Immature natural killer cell (primary cell): ENCODE measurements at places on chromosomes 16 and 17.
A peak's percentile ranks its signal among the peaks of the same experiment; 100 is the strongest.

GRCh38 chr16:83797013-83797412, 10.8 kb upstream of the HSBP1 start:
- DNase-seq: no peak

- DNase-seq: peak; percentile 65
Measured at GRCh38 chr17:4440690-4441686, 7.2 kb downstream of the SPNS3 start.

DNA sequence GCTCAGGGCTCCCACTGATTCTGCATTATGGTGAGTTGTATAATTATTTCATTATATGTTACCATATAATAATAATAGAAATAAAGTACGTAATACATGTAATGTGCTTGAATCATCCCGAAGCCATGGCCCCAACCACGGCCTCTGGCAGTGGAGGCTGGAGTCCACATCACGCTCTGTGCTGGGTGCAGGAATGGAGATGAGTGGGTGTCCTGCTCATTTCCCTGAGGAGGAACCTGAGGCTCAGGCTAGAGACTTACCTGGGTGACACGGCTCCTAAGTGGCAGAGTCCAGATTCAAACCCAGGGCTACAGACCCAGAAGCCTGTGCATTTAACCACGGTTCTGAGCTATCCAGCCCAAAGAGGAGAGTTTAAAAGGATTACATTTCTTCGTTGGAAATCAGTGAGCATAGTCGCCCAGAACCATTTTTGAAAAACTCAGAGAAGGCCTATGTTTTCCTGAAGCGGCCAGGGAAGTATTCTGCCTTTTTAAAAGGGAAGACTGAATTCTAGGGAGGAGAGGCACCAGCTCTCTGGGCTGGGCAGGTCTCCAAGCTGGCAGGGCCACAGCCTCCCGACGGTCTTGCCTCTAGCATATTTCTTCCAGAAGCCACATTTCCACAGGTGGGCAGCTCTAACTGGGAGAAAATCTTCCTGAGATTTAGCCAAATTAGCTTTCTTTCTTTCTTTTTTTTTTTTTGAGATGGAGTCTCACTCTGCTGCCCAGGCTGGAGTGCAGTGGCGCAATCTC, 6.7 kb downstream of the IL4R start:
- DNase-seq: no peak

DNA sequence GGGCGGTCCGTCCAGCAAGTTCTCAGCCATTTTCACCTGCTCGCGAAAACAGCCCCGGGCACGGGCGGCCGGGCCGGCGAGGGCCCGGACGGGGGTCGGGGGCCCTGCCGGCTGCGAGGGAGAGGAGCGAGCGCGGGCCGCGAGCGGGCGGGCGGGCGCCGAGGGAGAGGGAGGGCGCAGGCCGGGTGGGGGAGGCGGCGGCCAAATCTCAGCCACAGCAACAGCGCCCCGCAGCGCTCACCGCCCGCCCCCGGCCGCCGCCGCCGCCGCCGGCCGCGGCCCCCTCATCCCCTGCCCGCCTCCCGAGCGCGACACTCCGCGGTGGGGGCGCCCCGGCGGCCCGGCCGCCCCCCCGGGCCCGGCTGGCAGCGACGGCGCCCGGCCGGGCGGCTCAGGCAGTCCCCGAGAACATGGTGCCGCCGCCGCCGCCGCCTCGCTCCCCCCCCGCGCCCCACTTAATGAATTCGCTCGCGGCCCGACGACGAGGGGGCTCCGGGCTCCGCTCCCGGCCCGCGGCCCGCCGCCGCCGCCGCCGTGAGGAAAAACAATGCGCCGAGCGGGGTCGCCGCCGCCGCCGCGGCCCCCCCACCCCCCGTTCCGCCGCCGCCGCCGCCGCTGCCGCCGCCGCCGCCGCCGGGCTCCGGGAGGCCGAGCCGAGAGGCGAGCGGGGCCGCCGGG, 487 bp downstream of the CREBBP start:
- peak; percentile 71 for DNase-seq

- DNase-seq: no peak
Measured at GRCh38 chr17:71902894-71903506, 217.8 kb upstream of the SOX9 start.

DNA sequence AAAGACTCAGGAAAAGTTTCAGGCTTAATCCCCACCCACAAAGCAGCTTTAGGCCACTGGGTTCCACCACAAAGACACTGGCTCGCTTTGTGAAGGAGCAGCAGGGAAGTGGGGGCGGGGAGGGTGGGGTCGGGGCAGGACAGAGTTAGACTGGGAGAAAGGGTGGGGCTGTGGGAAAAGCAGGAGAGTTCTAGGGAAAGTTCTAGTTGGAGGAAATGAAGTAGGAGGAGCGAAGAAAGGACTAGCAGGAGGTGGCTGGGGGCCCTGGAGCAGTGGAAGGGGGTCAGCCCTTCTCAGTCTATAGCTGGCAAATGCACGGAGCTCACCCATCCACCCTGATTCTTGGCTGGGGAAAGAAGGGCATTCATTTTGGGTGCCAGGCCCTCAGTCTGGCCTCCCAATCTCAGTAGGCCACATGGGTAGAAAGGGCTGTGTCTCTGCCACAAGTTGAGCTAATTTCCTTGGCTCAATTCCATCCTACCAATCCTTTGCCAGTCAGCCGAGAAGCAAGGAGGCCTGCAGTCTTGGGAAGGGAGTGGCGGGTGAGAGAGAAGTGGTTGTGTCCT, 4.6 kb downstream of the INPP5K start:
- no peak for DNase-seq

DNA sequence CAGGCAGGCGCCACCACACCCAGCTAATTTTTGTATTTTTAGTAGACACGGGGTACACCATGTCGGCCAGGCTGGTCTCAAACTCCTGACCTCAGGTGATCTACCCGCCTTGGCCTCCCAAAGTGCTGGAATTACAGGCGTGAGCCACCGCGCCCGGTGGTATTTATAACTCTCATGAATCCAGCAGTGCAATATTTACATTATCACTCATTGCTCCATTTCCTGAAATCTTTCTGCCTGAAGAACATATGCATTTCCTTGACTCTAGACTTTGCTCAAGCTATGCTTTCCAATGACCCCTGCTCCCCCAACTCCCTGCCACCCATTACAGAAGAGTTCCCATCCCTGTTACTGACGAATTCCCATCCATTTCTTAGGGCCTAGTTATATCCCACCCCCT, 19.7 kb upstream of the NDUFAB1 start:
- no peak for DNase-seq

DNA sequence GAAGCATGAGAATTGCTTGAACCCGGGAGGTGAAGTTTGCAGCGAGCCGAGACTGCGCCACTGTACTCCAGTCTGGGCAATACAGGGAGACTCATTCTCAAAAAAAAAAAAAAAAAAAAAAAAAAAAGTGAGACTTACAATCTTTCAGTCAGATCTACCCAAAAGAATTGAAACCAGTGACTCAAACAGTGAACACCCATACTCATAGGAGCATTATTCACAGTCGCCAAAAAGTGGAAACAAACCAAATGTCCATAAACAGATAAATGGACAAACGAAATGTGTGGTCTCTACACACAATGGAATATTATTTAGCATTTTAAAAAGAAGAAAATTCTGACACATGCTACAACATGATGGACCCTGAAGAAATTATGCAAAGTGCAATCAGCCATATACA, 9.1 kb upstream of the SCNN1B start:
- DNase-seq: no peak

DNA sequence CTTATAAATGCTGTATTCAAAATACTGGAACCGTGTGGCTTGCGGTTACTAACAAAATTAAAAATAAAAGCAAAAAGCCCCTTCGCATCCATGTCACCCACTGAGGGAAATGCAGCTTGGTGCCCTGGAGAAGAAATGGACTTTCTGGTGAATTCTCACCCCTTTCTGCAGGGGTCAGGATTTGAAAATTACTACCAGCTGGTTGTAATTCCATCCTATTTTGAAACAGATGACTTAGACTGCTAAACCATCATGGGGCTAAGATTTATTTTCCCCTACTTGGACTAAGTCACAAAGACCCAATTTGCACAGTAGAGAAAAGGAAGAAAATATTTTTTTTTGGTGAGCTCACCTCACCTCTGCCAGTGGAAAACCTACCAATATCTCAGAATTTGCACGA, 111.4 kb upstream of the MYOCD start:
- DNase-seq: no peak

- no peak for DNase-seq
Measured at GRCh38 chr17:81580481-81580880, 28.3 kb upstream of the FAAP100 start.

GRCh38 chr16:49698453-49698815, 157.5 kb downstream of the ZNF423 start:
- DNase-seq: no peak
